Progenitor cell of endocrine pancreas (in vitro differentiated cells): ENCODE measurements at places on chromosomes 3 and 15.

DNA sequence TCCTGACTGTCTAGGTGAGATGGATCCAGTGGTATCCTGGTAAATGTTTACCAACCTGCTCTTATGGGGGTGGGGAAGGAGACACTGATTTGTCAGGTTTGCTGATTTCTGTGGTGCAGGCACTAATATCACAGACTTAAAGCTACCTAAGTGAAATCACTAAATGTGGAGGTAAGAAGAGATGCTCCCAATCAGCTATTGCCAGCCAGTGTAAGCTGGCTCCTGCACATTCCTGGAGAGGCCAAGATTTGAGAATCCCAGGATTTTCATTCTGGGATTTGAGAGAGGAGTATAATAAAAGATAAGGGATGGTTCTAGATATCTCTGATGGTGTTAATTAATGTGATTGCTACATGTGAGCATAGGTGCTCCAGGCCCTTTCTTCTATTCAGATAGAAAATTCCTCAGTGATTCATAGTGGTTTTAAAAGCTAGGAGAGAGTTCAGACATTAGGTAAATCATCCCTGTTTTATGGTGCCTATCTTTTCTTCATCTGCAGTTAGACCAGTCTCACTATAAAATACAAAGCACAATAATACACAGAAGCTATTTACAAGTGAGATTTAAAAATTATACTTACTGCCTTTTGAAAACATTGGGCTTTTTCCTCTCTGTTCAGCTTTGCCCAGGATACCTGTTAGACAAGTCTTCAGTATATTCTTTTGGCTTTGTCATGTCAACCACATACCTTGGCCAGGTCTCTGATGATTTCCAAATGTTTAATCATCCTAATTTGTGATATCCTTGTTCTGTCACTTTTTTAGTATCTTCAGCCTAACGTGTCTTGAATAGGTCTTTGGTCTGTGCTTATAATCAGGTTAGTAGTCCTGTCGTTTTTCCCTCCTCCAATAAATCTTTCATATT is 90.9 kb downstream of the MBNL1 start:
- DNase-seq = no peak

GRCh38 chr3:77427528-77427927 is 387.6 kb downstream of the ROBO2 start:
- no peak for DNase-seq

GRCh38 chr15:78004919-78005634 is 72.4 kb downstream of the TBC1D2B start:
- no peak for DNase-seq

GRCh38 chr3:152718810-152719209 is 116.1 kb upstream of the P2RY1 start:
- no peak for DNase-seq

- DNase-seq = no peak
Measured at GRCh38 chr3:123733805-123734526, 149.1 kb upstream of the HACD2 start.

DNA sequence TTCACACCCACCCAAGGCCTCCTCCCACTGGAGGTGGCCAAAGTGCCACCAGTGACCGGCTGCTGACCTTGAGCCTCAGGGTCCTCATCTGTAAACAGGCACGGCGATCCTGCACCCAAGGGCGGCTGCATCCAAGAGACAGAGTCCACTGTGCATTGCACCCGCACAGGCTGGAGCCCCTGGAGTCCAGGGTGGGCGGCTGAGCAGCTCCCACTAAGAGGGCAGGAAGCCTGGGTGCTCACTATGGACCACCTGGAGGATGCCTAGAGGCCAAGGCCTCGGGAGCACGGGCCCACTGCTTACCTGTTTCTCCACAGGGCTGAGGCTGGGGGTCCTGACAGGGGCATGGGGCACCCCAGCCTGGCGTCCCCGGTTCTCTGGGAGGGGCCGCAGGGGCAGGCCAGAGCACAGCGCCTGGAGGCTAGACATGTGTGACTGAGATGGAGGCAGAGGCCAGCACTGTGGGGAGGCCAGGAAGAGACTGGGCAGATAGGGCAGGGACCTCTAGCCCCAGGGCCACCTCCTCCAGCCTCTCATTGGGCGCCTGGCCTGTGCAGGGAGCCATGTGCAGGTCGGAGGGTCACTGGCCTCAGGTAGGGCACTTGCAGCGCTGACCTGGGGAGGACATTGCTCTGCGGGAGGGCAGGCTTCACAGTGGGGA is at the start of gene UROC1:
Gene UROC1 (minus strand): TSS at position 483 of the 661 bp plus-strand sequence. CDS start 54 bp downstream, at position 429.
- no peak for DNase-seq

DNA sequence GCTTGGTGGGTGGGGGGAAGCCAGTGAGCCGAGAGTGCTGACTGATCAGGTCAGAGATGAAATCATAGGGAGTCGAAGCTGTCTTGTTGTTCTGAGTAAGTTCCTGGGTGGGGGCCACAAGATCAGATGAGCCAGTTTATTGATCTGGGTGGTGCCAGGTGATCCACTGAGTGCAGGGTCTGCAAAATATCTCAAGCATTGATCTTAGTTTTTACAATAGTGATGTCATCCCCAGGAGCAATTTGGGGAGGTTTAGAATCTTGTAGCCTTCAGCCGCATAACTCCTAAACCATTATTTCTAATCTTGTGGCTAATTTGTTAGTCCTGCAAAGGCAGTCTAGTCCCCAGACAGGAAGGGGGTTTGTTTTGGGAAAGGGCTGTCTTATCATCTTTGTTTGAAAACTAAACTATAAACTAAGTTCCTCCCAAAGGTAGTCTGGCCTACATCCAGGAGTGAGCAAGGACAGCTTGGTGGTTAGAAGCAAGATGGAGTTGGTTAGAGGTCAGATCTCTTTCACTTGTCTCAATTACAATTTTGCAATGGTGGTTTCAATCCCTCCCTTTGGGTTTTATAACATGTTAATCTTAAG is 18.7 kb upstream of the MTMR14 start:
- no peak for DNase-seq

DNA sequence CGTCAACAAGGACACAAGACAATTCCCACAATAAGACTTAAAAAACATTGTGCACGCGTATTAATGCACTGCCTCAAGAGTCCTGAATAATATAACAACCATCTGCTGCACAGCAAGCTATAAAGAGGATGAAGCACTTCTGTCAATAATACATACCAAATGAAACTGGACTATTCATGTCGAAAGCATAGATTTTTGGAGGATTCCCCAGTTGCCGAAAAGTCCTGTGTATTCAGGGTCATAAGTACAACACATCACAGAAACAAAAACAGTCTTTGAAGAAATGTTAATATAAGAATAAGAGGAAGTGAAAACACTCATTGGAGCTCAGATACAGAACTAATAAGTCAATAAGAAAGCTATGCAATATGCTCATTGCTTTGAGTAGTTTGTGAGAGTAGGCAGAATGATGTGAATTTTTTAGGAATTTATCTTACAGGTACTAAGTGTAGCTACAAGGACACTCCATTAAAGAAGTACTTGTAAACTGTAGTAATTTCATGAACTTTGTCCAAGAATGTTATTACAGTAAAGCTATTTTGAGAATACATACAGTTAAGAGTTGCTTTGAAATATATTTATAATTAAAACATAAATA is 31.6 kb downstream of the CBLB start:
- no peak for DNase-seq

GRCh38 chr3:34268032-34268709 is 469.7 kb downstream of the PDCD6IP start:
- no peak for DNase-seq

DNA sequence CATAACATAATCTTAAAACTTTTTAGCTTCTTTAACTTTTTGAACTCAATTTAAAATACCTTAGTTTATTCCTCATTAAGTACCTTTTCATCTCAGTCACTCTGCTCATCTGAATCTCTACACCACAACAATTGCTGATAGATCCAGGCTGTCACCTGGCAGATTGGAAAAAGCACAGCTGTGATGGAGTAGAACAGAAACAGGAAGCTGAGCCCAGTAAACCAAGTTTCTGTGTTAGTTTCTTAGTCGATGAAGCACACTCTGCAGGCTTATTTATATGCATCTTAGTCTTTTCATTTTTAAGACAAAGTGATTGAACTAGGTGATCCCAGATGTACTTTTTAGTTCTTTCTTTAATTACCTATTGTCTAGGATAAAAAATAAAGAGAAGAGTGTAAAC is 1398.0 kb upstream of the ALCAM start:
- DNase-seq = no peak

DNA sequence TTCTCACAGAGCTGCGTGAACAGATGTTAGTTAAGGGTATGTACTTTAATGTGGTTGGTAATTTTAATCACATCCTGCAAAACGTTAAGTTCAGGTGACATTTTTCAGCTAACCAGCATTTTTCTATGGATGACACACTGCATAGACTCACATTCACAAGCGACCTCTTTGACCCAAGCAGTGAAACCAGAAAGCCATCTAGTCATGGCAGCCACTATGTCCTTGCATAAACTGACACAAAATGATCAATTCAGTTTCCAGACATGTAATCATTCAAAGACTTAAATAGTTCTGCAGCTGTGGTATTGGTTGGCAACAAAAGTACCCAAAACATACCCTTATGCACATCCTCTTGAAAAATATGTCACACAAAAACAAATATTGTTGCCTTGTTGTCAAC is 7.4 kb upstream of the CAPN7 start:
- no peak for DNase-seq

- no peak for DNase-seq
Measured at GRCh38 chr15:38554354-38554753, 10.3 kb downstream of the RASGRP1 start.

DNA sequence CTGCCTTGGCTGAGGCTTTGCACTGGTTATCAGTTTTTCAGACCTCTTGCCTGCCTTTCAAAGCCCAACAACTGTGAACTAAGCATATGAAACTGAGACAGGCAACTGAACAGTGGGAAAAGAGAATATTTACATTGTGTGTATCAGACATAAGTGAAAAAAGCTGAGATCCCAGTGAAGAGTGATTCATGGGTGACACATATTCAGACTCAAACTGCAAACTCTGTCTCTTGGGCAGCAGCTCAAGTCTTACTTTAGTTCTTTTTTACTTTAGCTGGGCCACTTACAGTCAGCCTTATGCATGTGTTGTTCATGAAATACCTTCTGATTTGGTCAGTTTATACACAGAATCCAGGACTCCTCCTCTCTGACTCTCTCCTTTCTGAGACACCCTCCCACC is 19.2 kb downstream of the SUCLG2 start:
- DNase-seq = no peak

- DNase-seq = no peak
Measured at GRCh38 chr15:100614336-100614735, 11.9 kb downstream of the ASB7 start.

DNA sequence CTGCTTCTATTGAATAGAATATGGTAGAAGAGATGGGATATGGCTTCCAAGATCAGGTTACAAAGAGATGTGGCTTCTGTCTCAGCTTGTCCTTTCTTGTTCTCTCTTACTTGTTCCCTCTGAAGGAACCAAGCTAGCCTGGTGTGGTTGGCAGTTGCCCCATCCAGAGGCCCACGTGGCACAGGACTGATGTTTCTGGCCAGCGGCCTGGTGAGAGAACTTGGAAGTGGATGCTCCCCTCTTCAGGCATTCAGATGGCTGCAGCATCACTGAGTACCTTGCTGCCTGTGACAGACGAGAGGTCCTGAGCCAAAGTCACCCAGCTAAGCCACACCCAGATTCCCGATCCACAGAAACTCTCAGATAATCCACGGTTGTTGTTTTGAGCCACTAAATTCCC is 183.6 kb downstream of the NSMCE3 start:
- no peak for DNase-seq

- no peak for DNase-seq
Measured at GRCh38 chr3:102790747-102791325, 356.0 kb downstream of the ZPLD1 start.

- DNase-seq = peak; percentile 22
Measured at GRCh38 chr3:127822682-127823425, 539 bp upstream of the MGLL start.

DNA sequence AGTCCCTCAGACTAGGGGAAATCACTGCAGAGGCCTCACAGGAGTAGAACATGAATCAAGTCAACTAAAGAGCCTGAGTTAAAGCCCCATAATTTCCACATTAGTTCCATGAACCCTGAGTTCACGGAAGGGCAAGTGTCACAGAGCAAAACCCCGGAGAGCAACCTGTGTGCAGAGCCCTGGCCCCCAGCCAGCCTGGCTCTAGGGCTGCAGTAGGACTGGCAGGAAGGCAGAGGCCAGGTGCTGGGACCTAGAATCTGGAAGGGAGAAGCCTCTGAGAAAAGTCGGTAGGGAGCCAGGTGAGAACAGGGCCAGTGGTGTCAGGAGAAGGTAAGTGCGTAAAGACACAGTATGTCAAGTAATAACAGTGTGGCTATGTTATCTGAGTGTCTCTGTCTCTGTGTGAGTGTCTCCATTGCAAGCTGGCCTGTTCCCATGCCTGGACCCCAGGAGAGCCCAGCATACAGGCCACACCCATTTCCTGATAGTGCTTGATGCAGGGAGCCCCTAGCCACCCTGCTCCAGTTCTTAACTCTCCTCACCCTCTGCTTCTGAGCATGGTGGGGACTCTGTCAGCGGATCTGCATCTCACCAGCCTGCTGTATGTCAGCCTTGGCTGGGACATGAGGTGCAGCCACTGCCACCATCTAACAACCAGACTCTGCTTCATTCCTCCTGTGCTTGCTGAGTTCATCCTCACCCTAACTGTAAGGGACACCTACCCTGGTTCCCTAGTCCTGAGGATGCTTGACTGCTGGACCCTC is 11.3 kb upstream of the MANF start:
- no peak for DNase-seq

GRCh38 chr15:34038871-34039789 is at the start of gene AVEN:
TSS of gene AVEN (minus strand) at chr15:34039204. CDS start at chr15:34039046, 158 bp downstream.
- DNase-seq = peak; percentile 44

DNA sequence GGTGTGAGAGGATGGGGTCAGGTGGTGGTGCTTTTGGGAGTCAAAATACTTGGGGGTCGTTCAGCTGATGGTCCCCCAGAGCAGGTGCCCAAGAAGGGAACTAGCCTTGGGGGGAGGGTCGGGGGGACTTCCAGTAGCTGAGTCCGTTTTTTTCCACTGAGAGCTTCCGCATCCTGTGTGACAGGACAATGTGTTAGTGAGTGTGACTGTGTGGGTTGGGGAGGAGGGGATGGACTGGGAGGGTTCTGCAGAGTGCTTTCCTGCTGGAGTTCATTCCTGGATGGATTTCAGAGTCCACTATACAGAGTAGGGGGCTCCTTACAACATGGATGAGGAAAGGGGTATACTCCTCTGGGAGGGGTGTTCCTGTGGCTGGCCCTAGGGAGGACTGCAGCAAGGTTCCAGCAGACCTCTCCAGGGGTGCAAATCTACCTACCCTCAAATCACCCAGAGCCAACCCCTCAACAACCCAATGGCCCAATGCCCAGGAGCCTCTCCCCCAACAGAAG is 601 bp upstream of the HYAL2 start:
- no peak for DNase-seq

DNA sequence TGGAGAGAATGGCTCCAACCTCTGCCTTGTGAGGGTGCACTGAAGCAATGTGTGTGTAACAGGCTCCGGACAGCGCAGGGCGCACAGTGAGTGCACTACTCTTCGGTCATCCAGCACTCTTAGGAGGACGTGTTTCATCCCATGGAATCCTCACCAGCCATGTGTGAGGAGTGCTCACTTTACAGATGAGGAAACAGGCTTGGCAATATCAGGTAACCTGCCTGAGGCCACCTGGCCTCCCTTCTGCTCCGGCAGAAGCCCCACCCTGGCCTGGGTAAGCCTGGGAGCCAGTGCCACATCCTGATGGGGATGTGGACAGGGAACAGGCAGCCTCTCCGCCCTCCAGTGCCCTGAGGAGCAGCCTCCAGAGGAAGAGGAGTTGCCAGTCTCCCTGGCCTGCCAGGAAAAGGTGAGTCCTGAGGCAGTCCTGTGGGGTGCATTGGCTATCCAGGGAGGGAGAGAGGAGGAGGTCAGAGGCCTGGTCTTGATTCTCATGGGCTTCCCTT is 39.4 kb upstream of the LIMD1 start:
- no peak for DNase-seq

- DNase-seq = no peak
Measured at GRCh38 chr15:39497759-39498565, 82.9 kb upstream of the THBS1 start.

GRCh38 chr3:48407542-48408099 is 22.3 kb downstream of the PLXNB1 start:
- DNase-seq = no peak
